ENCODE measurements at places on chromosomes 5 and 9.

DNA sequence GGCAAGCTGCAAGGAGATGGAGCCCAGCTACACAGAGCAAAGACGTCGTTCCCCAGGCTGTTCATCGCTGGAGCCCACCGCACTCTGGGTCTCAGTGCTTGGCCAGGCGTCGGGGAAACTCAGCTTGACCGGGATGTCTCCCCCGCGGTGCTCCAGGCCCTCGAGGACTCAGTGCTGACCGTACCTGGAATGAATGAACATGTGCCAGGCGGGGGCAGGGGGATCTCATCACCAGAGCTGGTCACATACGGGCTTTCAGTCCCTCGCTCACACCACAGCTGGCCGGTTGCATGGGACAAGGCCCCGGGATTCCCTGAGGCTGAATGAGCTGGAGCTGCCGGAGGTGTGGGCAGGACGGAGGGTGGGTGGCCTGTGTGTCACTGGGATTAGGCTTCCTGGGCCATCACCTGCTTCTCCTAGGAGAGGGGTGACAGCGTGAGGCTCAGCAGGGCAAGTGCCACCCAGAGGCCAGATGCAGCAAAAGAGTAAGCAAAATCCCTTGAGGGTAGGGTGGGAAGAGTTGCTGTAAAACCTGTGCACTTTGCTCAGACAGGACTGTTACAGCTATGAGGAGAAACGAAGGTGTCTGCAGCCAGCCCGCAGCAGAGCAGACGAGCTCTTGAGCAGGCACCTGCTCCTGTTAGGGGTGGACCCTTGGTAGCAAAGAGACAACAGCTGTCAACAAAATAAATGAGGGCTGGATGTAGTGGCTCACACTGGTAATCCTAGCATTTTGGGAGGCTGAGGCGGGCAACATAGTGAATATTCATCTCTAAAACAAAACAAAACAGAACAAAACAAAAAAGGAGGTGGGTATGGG is 70.7 kb upstream of the RAPGEF1 start:
- DNase-seq, result no peak

- DNase-seq, result no peak
Observed at GRCh38 chr5:118196229-118196628, 792.1 kb downstream of the DTWD2 start.

DNA sequence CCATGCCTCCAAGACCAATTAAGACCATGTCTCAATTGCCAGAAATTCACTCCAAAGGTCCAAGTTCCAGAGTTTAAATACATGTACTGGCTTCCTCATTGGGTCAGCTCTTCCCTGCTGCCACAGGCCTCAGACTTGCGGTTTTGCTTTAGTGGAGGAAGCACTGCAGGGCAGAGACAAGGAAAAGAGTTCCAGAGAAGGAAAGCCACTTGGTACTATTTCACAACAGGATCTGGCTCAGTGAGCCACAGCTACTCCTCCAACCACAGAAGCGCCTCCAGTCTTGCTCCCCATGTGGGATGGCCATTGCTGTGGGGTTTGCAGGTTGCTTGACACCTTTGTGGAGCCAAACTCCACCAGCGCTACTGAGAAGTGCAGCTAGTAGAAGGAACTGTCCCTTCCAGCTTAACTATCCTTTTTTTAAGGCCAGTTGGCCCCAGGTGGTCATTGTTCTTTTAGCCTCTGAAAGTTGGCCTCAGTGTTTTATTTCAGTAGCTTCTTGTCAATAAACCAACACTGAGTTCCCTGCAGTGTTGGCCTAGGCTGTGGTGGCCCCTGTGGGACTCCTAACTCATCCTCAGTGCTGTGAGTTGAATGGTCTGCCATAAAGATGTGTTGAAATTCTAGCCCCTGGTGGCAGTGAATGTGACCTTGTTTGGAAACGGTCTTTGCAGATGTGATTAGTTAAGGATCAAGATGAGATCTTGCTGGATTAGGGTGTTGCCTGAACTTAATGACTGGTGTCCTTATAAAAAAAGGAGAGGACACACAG is 93.7 kb upstream of the DAP start:
- DNase-seq, result no peak

DNA sequence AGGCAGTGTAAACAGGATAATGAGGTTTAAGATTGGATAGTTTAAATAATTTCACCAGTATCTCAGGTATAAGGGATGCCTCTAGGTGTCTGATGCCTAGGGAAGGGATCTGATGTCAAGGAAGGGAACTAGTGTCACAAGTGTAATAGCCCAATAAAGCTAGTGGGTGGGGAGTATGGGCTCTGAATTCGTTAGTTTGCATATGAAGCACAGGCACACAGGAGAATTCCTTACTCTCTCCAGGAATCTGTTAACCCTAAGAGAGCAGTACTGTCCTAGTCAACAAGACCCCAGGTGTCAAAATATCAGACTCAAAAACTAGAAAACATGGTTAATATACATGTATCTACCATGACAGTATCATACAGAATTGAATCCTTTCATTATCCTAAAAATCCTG is 352.5 kb upstream of the CYLC2 start:
- DNase-seq, result no peak

- DNase-seq, result peak; percentile 27
Observed at GRCh38 chr5:98905857-98906688, 22.7 kb downstream of the CHD1 start.

GRCh38 chr5:62795926-62796325 is 217.3 kb downstream of the LRRC70 start:
- DNase-seq, result no peak

DNA sequence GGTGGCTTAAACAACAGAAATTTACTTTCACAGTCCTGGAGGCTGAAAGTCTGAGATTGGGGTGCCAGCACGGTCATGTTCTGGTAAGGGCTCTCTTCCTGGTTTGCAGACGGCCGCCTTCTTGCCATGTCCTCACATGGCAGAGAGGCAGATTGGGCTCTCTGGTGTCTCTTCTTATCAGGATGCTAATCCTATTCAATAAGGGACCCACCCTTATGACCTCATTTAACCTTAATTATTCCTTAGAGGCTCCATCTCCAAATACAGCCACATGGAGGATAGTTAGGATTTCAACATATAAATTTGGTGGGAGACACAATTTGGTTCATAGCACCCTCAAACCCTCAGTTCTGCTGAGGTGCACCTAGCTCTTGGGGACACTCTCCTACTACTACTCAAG is 180.4 kb downstream of the DAB2IP start:
- no peak for DNase-seq

GRCh38 chr9:129201866-129202265 is 23.8 kb upstream of the IER5L start:
- no peak for DNase-seq
